Fibroblast of skin of back (primary cell): ENCODE measurements at places on chromosomes 13 and 19.

GRCh38 chr13:76687467-76687866 lies 198.7 kb downstream of the KCTD12 start:
- DNase-seq = no peak

- peak; percentile 34 for DNase-seq
Observed at GRCh38 chr13:113219256-113219940, 10.0 kb downstream of the CUL4A start.

GRCh38 chr13:80437231-80437630 lies 96.3 kb upstream of the SPRY2 start:
- DNase-seq = no peak

- DNase-seq = peak; percentile 38
Observed at GRCh38 chr19:16337809-16338469, 13.3 kb downstream of the KLF2 start.

GRCh38 chr19:40553885-40554857 lies 22.5 kb upstream of the SHKBP1 start:
- no peak for DNase-seq

GRCh38 chr19:35439921-35440320 lies 8.1 kb upstream of the FFAR2 start:
- no peak for DNase-seq

DNA sequence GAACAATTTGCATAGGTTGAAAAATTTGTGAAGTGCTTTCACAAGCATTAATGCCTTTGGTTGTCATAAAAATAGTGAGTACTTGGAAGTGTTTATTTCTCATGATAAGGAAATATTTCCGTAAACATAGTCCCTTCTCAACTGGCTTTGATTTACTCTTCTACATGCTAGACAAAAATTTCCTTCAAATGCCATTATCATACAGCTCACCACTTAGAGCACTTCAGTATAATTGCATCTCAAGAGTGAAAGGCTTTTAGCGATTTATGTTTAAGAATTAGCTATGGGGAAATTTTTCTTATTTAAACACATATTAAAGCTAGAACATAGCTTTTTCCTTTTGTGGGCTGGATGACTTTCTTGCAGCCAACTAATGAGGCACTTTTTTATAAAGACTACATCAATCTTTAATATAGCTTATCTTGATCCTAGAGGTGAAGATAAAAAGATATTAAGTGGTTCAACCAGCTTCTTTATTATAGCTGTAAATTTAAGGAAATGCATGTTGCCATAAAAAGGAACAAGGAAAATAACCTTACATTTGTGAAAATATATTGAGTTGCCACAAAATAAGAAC lies 656.8 kb downstream of the SLITRK6 start:
- no peak for DNase-seq

DNA sequence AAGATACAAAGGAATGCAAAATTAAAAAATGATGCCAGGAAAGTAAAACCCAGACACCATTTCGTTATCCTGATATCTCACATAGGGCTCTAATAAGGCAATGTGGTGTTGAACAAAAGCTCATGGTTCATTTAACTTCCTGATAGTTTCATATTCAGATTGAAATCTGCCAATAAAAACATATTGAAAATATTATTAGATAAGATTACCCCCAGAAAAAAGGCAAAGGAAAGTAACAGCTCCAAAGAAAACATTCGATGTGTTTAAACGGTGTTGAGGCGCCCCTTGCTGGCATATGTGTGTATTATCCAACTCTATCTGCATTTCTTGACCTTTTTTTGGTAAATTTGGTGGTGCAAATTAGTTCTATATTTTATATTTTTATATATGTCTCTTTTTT lies 75.9 kb downstream of the ESD start:
- peak; percentile 57 for DNase-seq

- no peak for DNase-seq
Observed at GRCh38 chr19:29745253-29745652, 30.2 kb upstream of the C19orf12 start.

- DNase-seq = peak; percentile 43
Observed at GRCh38 chr19:8334458-8335342, 8.4 kb downstream of the KANK3 start.

- peak; percentile 12 for DNase-seq
Observed at GRCh38 chr13:92354583-92354982, 872.0 kb upstream of the GPC6 start.

GRCh38 chr13:93420887-93421286 lies 194.3 kb downstream of the GPC6 start:
- no peak for DNase-seq

DNA sequence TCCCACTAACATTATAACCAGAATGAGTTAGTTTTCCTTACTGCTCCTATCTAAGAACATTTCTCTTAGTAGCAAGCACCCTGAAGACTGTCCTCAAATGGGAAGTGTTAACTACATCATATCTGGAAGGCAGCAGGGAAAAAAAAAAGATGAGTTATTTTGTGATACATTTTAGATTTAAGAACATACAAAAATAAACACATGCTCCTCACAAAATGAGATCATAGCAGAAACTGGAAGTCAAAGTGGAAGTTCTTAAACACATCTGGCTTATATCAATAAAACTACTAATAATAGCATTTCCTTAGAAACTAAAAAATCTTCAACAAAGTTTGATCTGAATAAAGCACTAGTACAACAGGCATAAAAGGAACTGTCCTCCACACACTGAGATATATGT lies 70.4 kb downstream of the SLITRK6 start:
- no peak for DNase-seq

- no peak for DNase-seq
Observed at GRCh38 chr13:48018637-48019036, 17.6 kb upstream of the SUCLA2 start.
